NCI-H2107 (cell line): ENCODE measurements at places on chromosomes 16 and 17.

DNA sequence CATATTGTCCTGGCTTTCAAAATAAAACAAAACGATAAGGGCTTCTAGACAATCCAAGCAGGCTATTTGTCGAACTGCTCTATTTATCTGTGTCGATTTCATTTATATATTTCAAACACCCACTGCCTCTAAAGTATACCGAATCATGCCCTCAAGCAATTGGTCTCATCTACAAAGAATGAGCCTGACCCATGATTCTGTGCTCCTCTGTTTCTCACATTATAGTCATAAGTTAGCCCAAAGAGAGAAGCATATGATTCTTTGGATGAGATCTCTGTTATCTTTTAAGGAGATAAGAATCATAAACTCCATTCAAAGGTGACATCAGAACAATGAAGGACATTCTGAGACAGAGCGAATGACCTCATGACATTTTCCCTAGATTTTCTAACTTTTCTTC is 191.1 kb downstream of the MAP2K6 start:
- DNase-seq, result no peak

DNA sequence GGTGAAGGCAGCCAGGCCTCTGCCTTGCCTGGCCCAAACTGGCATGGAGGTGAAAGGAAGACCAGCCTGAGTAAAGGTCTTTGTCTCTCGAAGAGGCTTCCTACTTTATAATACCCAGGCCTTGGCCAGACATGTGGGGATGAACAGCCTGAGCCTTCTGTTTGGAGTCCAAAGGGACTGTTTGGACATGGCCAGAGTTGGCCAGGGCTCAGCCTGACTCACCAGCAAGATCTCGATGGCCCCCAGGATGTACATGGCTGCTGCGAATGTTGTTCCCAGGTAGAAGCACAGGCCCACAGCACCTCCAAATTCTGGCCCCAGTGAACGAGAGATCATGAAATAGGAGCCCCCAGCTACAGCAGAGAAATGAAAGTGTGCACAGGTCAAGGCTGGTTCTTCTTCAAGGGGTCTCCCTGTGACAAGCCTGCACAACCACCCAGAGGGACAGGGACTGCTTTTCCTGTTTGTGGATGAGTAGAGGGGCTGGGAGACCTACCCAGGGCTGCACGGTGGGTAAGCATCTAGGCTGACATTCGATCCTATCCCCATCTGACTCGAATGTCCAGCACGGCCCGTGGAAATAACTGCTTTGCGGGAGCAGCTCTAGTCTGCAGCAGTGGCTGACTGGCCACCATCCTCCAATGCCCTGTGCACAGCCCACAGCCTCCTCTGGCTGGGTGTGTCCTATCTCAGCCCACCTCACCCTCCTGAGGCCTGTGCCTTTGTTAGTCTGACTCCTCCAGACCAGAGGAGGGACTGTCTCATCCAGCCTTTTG is 10.7 kb upstream of the LCAT start:
- no peak for DNase-seq

- DNase-seq, result no peak
Measured at GRCh38 chr16:82368041-82368440, 198.0 kb upstream of the MPHOSPH6 start.

DNA sequence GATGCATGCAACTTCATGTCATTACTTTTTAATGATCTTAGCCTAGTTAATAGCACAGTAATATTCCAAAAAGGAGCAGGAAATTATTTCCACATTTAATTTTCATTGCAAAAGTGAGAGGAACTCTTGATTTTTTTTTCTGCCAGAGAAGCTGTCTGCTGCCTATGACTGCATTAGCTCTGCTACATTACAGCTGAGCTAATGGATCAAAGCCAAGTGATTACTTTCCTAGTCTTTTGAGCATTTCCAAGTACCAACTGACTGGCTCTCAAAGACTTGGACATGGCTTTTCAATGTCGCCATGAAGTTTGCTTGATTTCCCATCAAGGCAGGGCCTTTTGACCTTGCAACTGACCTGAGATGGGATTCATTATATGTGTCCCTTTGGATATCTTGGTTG is 356.6 kb upstream of the XYLT1 start:
- DNase-seq, result no peak

- DNase-seq, result no peak
Measured at GRCh38 chr17:8698162-8698971, 46.3 kb downstream of the CCDC42 start.

DNA sequence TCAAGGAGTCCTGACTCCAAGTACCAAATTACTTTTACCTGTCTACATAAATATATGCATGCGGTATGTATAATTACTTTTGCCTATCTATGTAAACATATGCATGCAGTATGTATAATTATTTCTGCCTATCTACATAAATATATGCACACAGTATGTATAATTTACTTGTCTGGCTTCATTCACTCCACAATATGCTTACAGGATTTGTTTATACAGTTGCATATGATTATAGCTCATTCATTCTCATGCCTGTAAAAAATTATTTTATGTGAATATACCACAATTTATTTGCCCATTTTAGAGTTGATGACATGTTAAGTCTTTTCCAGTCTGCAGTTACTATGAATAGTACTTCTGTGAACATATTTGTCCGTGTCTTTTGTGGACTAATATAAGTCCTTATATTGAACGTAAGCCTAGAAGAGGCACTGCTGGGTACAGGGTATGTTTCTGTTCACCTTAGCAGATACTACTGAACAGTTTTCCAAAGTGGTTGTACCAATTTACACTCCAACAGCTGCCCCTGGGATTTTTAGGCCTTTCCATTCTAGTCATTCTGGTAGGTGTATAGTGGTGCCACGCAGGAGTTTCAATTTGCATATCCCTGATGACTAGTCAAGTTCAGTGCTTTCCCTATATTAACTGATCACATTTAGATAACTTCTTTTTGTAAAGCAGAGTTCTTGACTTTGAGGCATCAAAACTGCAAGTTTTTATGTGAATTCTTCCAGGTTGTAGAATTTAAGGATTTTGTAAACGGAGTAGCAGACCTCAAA is 47.0 kb downstream of the MARVELD3 start:
- no peak for DNase-seq

DNA sequence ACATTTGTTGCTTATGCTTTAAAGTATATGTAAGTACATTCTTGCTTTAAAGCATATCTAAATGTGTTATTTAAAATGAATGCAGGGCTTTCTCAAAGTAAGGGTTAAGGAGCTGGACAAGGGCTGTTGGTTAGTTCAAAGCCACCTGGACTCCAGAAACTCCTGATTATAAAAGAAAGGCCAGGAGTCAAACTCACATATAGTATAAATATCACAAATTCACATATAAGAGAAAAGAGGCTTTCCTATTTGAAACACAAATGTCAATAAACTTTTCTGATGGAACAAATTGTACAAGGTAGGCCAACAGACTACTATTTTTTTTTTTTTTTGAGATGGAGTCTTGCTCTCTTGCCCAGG is 84.5 kb upstream of the CORO6 start:
- DNase-seq, result no peak

DNA sequence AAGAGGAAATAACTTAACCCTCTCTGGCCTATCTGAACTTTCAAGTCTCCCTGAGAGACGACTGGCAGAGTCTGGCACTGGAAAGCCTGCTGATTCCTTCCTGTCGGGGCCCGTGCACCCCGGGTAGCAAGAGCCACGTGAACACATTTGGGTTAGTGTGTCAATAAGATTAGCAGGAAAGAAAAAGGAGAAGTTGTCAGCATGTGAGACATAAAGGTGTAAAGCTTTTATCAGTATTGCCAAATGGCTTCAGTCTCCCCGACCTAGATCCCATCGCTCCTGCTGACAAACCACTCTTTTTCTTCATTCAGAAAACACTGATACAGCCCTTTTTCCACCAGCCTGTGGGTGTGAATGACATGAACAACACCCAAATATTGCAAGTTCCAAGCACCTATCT is 74.4 kb downstream of the CCT6B start:
- DNase-seq, result no peak

- DNase-seq, result no peak
Measured at GRCh38 chr16:63195336-63195735, 1159.1 kb upstream of the CDH8 start.

GRCh38 chr17:5621026-5621425 is 36.7 kb upstream of the NLRP1 start:
- no peak for DNase-seq

DNA sequence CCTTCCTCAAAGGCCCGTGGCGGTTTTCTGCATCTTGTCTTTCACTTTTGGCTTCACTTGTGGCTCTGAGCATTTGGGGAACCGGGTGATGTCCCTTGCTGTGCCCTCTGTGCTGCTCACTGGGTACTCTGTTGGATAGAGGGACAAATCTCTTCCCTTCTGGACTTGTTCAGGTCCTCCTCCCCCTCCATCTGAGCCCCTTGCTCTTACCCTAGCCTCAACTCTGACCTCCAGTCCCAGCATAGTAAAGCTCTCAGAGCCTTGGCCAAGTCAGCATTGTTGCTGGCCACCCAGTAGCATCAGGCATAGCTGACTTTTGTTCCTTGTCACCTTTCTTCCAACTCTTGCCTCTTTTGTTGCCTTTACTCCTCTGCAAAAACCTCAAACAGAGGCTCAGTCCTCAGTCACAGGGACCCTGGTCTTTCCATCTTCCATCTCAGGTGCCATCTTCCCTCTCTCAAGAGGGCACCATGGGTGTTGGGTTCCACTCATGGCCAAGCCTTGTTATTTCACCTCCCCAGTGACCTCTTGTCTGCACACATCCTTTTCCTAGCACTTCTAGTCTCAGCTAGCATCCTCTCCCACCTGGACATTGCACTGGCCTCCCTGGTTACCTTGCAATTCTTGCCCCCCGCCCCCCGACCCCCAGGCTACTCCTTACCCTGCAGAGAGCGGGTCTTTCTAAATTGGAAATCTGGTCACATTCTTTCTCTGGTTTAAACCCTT is 393 bp upstream of the PSMB10 start:
- no peak for DNase-seq

GRCh38 chr16:75458029-75458428 is 6.5 kb downstream of the TMEM170A start:
- no peak for DNase-seq

DNA sequence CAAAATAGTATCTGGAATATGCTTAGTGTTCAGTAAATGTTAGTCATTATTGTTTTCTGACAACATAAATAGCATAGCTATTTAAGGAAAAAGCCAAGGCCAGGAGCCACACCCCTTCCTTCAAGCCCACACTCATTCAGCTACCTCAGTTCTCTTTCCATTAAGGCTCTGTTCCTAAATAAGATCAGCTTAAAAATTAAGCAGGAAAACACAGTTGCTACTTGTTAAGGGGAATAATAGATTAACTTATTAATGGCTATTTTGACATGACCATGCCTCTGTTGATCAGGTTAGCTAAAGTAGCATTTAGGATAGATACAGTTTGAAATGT is 158.1 kb downstream of the CHD9 start:
- DNase-seq, result no peak

DNA sequence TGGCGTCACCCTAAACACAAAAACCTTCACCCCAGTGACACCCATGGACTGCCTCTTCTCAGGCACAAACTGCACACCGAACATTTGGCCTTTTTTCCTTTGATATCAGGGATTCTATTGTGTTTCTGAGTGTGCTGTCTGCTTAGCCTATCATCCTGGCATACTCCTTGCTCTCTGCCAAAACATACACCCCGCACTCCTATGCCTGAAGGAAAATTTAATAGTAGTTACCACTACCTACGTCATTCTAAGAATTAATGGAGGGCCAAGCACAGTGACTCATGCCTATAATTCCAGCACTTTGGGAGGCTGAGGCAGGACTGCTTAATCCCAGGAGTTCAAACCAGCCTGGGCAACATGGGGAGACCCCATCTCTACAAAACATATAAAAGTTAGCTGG is 19.9 kb upstream of the SLFN13 start:
- no peak for DNase-seq

- DNase-seq, result no peak
Measured at GRCh38 chr16:83599789-83600462, 207.9 kb upstream of the HSBP1 start.

GRCh38 chr17:19384723-19385391 is 2.1 kb downstream of the MFAP4 start:
- DNase-seq, result peak; percentile 31

GRCh38 chr16:86431540-86431939 is 78.8 kb upstream of the FOXF1 start:
- no peak for DNase-seq

DNA sequence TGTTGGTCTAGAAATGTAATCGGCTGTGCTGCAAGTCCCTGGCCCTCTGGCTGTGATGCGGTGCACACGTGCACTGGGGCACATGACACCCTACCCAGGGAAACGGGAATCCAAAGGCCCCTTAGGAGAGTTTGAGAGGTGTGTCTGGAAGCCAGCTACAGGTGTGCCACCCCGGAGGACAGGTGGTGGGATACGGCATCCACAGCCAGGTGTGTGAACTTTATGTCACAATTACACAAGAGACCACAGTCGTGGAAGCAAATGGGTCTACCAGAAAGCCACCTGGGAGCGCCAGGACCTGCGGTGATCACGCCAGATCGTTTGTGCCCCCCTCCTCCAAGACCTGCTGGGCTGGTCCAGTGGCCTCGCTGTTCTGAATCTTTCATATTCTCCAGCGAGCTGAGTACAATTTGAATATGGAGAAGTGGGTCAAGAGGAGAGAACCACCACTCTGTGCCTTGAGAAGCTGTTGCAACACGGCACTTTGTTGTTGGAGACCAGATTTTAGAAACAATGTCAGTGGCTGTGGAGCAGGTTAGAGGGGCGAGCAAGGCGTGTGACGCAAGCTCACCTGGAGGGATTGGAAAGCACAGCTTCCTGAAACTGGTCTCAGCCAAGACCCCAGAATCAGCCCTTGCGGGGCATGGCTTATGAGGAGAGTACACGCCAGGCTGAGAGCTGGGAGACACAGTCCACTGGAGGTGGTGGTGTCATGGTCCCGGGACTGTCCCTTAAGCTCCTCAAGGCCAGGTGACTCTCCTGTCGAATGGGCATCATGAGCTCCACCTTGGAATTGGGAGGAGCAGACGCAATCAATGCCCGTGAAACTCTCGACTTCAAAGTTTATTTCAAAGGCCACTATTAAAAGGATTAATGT is 37.4 kb downstream of the COX4I1 start:
- DNase-seq, result no peak

GRCh38 chr17:80453126-80453997 is 23.0 kb downstream of the NPTX1 start:
- no peak for DNase-seq

- DNase-seq, result no peak
Measured at GRCh38 chr16:23423496-23424049, 29.4 kb downstream of the COG7 start.

DNA sequence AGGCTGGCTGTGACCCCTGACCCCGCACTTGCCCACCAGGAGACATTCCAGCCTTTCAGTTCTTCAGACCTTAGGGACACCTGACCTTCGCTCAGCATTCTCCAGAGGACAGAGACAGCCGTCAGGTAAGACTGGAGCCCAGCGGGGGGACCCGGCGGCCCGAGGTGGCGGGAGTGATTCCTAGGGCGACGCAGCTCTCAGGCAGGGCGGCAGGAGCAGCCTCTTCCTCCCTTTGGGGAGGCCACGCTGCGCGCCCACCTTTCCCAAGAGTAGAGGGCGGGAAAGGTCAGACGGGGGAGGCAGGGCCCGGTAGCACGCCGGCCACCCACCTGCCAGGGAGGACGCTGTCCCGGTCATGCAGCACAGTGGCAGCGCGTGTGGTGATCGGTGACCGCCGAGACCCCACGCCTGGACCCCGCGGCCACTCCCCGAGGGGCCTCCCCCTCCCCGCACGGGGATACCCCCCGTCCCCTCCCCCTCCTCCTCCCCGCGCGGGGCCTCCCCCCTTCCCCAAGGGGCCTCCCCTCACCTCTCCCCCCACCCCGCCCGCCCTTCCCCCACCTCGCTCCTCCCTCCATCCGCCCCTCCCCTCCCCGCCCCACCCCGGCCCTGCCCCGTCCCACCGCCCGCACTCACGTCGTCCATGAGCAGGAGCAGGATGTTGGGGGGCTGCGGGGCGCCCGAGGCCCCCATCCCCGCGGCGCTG is 472 bp downstream of the GALNS start:
- DNase-seq, result no peak

- no peak for DNase-seq
Measured at GRCh38 chr16:12160249-12160648, 183.7 kb downstream of the SNX29 start.
